ENCODE measurements at places on chromosomes 3 and 15.

GRCh38 chr3:20462226-20462625 is 276.2 kb upstream of the SGO1 start:
- no peak for DNase-seq

- no peak for DNase-seq
These were observed 11.4 kb downstream of the GPR87 start for GRCh38 chr3:151305060-151305774.

DNA sequence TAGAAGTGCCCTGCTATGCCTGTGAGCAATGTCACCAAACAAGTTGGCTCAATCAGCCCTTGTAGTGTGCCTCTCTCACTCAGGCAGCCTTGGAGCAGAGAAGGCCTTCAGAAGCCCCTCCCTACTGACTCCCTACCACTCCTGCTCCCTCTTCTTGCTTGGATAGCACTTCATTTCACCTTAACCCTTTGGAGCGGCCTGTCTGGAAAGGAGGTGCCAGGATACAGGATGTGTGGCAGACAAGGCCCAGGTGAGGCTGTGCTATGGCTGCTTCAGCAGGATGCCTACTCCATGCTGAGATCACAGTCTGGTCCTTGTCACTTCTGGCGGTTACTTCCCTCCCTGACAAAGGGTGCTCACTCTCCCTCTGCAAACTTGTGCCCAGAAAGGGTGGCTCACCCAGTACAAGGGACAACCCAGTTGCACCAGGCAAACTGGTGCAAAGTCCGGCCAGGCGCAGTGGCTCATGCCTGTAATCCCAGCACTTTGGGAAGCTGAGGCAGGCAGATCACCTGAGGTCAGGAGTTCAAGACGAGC is 1.1 kb downstream of the MON1A start:
- DNase-seq, result no peak

GRCh38 chr3:177589911-177590381 is 392.7 kb upstream of the TBL1XR1 start:
- DNase-seq, result no peak

DNA sequence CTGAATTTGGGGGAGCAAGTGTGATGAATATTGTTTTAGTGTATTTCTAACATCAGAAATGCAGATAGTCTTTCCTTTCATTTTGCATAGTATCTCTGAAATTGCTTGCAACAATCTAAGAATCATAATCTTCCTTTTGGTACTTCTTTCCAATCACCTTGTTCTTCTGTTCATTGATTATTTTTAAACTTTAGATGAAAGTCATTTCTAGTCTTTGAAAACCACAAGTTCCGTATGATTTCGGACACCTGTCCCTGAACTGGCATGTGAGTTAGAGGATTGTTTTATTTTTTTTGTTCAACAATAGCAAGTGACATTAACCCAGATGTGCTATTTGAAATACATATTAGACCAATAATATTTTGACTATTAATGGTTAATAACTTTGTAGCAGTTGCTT is 329.7 kb downstream of the UNC13C start:
- DNase-seq, result no peak

DNA sequence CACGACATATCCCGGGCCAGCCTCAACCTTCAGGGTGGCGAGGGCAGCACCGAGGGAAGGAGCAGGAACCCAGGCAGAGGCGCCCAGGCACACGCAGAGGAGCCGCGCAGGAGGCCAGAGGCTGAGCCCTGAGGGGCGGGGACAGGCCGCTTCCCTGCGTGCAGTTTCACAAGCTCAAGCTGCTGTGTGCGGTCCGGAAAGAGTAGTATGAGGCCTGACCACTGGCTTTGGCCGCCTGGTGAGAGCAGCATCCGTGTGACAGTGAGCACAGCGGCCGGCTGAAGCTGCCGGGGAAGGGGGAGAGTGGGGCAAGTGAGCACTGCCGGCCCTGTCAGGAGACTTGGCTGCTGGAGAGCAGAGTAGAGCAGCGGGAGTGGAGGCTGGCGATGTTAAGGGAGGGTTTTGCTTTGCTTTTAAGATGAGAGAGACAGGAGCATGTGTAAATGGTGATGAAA is 8.7 kb downstream of the ZDHHC19 start:
- peak; percentile 42 for DNase-seq

DNA sequence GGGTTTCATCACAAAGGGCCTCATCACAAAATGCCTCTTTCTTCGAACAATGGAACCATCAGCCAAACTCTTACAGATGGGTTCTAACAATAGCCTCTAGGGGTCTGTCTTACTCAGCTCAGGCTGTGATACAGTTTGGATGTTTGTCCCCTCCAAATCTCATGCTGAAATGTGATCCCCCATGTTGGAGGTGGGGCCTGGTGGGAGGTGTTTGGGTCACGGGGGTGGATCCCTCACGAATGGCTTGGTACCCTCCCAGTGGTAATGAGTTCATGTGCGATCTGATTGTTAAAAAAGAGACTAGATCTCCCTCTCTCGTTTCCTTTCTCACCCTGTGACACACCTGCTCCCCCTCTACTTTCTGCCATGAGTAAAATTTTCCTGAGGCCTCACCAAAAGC is 47.9 kb upstream of the LIPC start:
- no peak for DNase-seq

- peak; percentile 29 for DNase-seq
These were observed 666 bp downstream of the SNX33 start for GRCh38 chr15:75648156-75649000.

DNA sequence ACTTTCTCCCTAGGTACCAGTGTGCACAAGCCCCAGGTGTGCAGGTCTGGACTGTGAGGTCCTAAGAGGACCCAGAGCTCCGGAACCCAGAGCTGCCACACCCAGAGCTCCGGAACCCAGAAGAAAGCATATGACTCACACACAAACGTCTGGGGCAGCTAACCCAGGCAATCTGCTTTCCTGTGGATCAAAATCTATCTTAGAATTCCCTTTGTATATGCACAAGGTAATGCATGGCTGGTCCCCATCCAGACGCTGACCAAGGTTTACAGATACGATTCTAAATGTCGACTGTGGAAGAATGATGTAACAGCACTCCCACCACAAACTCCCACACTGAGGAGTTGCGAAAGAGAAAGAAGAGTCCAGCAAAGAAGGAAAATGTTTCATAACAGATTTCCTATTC is 15.7 kb downstream of the KCNMB2 start:
- no peak for DNase-seq

DNA sequence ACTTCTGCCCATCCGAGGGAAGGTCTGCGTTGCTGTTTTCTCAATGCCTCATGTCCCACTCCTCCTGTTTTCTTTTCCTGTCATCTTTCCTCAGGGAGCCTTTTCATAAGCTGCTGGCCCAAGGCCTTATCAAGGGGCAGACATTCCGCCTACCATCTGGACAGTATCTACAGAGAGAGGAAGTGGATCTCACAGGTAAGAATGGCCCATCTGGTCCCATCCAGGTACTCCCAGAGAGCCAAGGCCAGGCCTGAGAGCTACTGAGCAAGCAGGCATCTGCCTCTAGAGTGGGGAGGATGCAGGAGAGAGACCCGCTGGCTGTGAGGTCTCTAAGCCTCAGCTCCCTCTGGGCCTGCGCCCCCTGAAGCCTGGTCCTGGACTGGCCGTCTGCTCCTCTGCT is 81.5 kb upstream of the LIMD1 start:
- no peak for DNase-seq

DNA sequence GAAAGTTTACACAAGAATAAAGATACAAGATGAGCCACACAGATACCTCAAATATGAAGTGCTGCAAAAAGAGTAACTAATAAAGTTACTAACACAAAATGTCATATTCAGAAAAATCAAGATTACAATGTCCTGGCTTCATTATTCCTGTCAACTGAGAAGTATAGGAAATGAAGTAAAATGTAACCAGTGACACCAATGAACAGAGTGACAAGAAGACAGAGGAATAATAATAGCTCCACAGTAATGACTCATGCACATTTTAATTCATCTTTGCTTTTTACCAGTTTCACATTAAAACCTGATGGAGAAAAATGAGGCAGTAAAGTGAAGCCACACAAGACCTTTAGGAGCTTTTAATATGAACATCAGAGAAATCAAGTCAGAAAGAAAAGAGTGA is 214.1 kb downstream of the ZBBX start:
- DNase-seq, result no peak
